Left renal cortex interstitium (tissue), 4 donors: ENCODE measurements at places on chromosomes 13 and 19. TPM values are rescaled to one million over a fixed set of nuclear protein-coding genes. Genes with fewer than 3 reads are reported as not detected.

- DNase-seq = no peak
Measured at GRCh38 chr13:41244556-41244955, 18.8 kb downstream of the MTRF1 start.

The TDRD3 gene
- 37.4 TPM for polyA plus RNA-seq

GRCh38 chr19:10418485-10419199 lies 1.7 kb upstream of the PDE4A start:
- DNase-seq = no peak

GRCh38 chr13:32581177-32581786 lies 5.0 kb upstream of the PDS5B start:
- DNase-seq = no peak

DNA sequence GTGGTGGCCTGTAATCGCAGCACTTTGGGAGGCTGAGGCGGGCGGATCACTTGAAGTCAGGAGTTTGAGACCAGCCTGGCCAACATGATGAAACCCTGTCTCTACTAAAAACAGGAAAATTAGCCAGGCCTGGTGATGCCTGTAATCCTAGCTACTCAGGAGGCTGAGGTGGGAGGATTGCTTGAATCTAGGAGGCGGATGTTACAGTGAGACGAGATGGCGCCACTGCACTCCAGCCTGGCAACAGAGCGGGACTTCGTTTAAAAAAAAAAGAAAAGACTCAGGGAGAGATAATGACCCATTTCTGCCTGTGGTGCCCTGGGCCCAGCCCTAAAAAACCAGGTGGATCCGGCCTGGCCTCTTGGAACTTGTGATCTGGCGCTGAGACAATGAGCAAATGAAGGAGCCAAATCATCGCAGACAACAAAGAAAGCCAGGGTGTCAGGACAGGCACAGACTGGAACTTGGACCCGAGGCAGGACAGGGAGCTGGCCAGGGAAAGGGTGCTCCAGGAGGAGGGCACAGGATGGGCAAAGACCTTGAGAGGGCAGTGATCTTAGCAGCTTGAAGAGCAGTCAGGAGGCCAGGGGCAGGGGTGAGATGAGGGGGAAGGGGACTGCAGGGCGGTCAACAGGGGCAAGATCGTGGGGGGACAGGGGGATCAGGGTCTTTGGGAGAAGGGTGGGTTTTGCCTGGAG lies 962 bp upstream of the JAK3 start:
- no peak for DNase-seq

The OR7D2 gene
- polyA plus RNA-seq = 0.21 TPM

- no peak for DNase-seq
Measured at GRCh38 chr13:67123165-67123564, 107.0 kb downstream of the PCDH9 start.

GRCh38 chr19:49920624-49921363 lies 8.2 kb upstream of the ATF5 start:
- DNase-seq = no peak

GRCh38 chr13:49086722-49087121 lies 111.0 kb downstream of the FNDC3A start:
- DNase-seq = no peak

- DNase-seq = no peak
Measured at GRCh38 chr19:10518444-10519361, 1.5 kb upstream of the S1PR5 start.

DNA sequence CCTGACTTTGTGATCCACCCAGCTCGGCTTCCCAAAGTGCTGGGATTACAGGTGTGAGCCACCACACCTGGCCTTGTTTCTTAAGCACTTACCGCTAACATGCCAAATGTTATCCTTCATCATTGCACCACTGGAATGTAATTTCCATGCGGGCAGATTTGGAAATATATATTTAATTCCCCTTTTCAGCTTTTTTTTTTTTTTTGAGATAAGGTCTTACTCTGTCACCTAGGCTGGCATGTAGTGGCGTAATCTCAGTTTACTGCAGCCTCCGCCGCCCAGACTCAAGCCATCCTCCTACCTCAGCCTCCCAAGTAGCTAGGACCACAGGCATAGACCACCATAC lies 4.3 kb upstream of the UPK1A start:
- no peak for DNase-seq

The LSM7 gene
- polyA plus RNA-seq = 106 TPM

DNA sequence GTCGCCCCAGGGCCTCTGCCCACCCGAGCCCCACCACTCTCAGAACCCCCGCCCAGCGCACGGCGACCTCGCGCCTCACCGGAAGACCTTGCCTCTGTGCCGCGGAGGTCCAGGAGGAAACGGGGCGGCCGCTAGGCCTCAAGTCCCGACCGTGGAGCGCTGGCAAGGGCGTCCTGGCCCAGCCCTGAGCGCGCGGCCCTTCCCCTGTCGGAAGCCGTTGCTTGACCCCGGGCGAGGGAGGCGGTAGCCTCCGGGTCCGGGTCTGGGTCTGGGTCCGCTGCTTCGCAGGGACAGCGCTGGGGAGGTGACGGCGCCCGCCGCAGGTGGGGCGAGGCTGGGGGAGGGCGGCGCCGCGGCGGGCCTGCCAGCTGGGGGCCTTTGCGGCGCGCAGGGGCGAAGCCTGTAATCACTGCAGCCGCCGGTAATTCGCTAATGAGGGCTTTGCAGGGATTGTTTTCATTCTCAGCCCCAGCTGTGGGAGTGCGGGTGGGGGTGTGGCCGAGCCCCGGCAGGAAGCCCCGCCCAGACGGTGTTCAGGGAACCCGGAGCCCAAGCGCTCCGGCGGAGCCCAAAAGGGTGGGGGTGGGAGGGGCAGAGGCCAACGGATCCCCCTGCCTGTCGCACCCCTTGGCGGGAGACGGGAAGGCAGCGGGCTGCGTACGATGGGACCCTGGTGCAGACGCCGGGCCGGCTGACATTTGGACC lies 8.6 kb downstream of the C19orf25 start:
- DNase-seq = no peak

DNA sequence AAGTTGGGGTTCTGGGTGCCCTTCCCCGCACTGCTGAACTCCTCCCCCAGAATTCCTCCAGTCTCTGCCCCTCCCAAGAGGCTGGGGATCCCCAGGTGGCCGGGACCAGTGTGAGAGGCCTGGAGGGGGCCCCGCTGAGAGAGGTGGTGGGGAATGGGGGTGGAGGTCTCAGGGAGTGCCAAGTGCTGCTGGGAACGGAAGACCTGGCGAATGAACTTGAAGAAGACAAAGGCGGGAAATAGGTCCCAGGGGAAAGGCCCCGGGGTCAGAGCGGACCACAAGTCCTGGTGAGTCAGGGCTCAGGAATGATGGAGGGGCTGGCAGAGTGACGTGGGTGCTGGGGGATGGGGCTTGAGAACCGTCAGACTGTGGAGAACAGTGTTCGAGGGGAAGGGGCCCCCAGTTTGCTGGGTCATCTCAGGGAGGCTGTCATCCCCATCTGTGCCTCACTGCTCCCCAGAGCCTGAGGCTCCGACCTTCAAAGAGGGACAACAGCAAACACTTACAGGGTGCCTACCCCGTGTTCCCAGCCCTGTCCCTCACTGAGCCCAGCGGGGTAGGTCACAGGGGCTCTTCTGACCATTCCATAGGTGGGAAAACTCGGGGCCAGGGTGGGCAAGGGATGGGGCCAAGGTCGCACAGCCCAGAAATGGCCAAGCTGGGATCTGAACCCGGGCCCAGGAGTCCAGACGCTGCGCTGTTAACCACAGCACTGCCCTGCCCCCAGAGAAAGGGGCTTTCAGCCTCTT lies 16.0 kb upstream of the SEMA6B start:
- no peak for DNase-seq

- DNase-seq = no peak
Measured at GRCh38 chr19:51615991-51616390, 14.2 kb downstream of the SIGLEC5 start.

GRCh38 chr13:78976696-78977095 lies 317.7 kb upstream of the OBI1 start:
- DNase-seq = no peak
